ENCODE measurements at places on chromosomes 6 and 20.

- no peak for DNase-seq
Measured at GRCh38 chr6:26022737-26023136, 60.1 kb downstream of the TRIM38 start.

GRCh38 chr6:154732538-154733182 lies 556 bp upstream of the SCAF8 start:
- peak; percentile 76 for DNase-seq

GRCh38 chr6:139146317-139146726 lies 11.4 kb downstream of the HECA start:
- DNase-seq: no peak

- DNase-seq: no peak
Measured at GRCh38 chr6:134757911-134758361, 192.0 kb downstream of the ALDH8A1 start.

- no peak for DNase-seq
Measured at GRCh38 chr6:161152907-161153662, 120.8 kb downstream of the AGPAT4 start.

DNA sequence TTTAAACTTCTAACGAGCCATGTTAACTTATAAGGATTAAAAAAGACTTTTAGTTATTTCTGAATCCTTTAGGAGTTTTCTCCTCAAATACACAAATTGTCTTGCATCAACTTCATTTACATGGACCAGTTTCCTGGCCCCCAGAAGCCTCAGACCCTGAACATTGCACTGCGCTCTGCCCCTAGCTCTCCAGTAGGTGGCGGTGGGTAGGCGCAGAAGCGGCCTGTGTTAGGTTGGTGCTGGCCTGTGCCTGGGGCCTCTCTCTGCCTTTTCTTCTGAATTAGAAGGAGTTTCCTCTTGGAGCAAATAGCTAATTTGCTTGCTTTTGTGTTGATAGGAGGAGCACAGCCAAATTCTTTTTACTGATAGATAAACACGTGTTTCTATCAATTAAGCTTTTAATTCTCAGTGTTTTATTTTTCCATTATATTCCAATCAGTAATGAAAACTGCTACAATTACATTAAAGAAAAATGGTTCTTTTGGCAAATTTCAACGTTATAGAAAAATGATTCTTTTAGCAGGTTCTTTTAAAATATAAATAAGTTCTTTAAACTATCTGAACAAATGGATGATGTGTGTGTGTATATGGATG lies 44.4 kb downstream of the DTD1 start:
- DNase-seq: peak; percentile 53

DNA sequence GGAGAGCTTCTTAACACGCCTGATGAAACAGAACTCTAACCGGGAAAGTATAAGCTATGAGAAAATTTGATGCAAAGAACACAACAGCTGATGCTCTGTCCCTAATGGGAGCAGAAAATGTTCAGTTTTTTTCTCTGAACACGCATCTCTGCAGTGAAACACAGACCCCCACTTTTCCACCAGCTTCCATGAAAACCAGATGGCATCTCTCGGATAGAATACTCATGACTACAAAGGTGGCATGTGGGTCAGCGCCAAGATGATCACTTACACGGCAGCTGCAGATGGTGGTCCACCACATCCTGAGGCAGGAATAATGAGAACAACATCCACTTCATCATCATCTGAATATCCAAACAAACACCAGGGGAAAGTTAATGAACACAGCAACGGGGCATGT lies 85.2 kb upstream of the CNR1 start:
- no peak for DNase-seq

- DNase-seq: peak; percentile 40
Measured at GRCh38 chr6:16901782-16902181, 140.5 kb upstream of the ATXN1 start.

- peak; percentile 49 for DNase-seq
Measured at GRCh38 chr20:7665376-7665775, 274.9 kb downstream of the HAO1 start.

GRCh38 chr20:9838378-9839295 lies at the start of gene PAK5:
Gene PAK5, minus strand, starts transcription at chr20:9839076. Its CDS starts 194,748 bp downstream, at chr20:9644328.
- DNase-seq: peak; percentile 2

- peak; percentile 51 for DNase-seq
Measured at GRCh38 chr20:32470025-32470861, 112.1 kb downstream of the ASXL1 start.

GRCh38 chr20:2515203-2515602 lies 6.5 kb upstream of the ZNF343 start:
- DNase-seq: no peak

DNA sequence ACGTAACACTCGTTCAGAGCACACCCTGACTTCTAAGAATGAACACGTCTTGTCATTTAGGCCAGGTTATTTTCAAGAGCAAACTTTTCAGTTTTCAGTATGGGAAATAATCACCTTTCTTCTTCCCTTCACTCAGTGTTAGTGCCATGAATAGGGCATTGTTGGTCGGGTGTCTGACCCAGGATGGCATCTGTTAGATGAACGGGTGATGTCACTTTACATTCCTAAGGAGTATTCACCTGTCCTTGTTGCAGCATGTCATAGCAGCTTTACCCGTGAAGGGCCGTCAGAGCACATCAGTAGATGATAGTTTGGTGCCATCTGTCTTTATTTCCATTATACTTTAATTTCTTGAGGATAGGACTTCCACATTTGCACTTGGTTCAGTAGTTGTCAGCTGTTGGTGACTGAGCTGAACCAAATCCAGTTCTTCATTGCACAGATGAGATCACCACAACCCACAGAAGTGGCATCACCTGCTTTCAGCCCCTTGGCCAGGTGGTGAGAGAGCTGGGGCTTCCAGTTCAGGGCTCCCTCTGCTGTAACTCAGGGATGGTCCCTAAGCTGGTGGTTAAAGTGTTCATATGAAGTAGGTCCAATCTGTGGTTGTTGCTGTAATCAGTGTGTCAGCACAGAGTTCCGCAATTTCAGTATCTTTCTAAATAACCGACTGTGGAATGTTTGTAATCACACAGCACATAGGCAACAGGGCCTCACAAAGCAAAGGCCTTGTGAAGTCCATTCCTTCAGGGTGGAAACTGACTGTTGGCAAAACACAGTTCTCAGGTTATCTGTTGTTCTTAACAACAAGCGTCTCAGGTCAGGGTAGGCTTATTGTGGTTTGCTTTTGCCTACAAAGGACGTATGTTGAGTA lies 68.2 kb downstream of the FAM120B start:
- DNase-seq: no peak

GRCh38 chr6:142567461-142567860 lies 265.7 kb downstream of the ADGRG6 start:
- DNase-seq: no peak

DNA sequence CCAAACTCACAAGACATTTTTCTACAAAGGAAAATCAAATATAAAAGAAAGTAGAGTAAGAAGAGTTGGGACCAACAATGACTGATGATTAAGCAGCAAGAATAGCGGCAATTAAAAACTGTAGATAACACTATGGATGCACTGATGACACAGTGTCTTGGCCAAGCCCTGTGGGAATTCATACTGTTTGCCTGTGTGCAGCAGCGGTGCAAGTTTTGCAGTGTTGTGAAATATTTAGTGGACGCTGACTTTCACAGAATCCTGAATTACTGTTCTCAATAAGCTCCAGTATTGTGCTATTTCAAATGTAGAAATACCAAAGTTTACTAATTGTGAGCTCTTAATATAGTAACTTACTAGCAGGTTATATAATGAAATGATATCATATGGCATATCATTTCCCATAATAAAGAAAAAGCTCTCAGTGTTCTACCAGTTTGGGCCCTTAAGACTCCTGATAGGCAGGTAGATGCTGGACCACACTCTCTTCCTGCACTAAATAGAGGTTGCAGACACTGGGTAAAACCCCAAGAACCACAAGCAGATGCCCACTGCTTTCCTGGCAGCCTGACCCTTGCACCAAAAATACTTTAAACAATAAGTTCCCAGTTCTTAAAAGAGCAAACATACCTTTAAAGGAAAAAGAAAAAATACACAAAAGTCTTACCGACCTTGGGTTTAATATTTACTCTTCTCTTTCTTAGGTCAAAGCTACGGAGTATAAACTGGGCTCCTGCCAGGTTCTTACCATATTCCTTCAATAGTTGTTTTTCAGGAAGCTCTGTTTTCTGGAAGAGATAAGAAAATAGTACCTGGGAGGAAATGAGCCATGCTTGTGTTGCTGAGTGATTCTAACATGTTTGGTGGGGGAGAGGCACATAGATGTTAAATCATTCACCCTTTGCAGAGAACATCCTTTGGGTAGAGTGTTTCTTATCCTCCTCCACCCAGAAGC lies 41.6 kb downstream of the ANKEF1 start:
- DNase-seq: no peak

DNA sequence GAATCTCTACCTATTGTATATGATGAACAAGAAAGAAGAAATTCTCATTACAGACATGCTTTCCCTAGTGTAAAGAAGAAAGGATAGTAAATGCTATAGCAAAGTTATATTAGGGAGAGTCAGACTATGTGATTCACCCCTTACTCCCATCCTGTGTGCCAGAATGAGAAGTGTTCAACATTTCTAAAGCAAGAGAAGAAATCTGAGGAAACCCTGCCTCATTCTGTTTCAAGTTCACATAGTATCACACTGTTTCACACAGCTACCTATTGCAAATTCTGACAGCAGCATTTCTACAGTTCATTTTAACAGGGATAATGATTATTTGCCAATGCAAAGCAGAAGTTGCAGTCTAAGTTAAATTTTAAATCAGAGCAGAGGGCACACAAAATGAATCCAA lies 267.2 kb upstream of the TCF21 start:
- no peak for DNase-seq

DNA sequence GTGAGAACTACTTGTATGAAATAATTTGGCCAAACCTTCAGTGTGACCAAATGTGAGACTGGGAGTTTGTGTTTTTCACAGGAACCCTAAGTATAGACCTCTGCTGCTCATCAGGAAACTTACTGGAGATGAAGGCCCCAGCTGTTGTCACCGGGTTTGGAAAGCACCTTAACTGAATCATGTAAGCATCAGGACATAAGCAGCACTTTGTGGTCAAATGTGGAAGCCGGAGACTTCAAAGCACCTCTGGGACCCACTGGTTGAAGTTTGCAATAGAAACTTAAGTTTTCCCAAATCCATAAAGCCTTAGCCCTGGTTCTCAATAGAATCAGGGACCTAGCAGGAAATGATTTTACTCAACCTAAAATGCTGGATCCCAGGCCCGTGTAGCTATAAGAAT lies 14.3 kb downstream of the TTPAL start:
- DNase-seq: no peak

DNA sequence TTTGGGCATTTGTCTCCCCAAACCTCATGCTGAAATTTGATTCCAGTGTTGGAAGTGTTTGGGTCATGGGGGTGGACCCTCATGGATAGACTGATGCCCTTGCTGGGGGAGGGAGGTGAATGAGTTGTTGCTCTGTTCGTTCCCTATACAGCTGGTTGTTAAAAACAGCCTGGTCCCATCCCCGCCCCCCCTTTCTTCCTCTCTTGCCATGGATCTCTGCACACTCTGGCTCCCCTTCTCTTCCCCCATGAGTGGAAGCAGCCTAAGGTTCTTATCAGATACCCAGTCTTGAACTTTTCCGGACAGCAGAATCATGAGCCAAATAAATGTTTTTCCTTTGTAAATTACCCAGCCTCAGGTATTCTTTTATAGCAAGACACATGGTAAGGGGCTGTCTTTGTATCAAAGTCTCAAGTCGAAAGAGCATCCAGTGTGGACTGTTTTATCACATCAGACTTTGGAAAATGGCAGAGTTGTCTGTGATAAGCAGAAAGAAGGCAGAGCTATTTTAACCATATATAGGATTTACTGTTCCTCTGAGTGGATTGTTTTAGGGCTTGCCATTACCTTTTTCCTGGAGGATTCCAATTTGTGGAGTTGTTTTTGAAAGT lies 31.2 kb downstream of the SLC9A8 start:
- DNase-seq: no peak

GRCh38 chr20:56411759-56412472 lies at the start of gene CASS4:
Gene CASS4, plus strand, starts transcription at chr20:56412260. Its CDS starts 199 bp downstream, at chr20:56412459.
- peak; percentile 29 for DNase-seq

- DNase-seq: peak; percentile 48
Measured at GRCh38 chr6:46948699-46949098, 27.0 kb upstream of the ADGRF5 start.

- no peak for DNase-seq
Measured at GRCh38 chr6:112286010-112286409, 31.6 kb upstream of the LAMA4 start.

- DNase-seq: no peak
Measured at GRCh38 chr20:47419953-47420514, 63.5 kb upstream of the ZMYND8 start.

GRCh38 chr6:82906951-82907350 lies 158.7 kb downstream of the UBE3D start:
- DNase-seq: no peak

DNA sequence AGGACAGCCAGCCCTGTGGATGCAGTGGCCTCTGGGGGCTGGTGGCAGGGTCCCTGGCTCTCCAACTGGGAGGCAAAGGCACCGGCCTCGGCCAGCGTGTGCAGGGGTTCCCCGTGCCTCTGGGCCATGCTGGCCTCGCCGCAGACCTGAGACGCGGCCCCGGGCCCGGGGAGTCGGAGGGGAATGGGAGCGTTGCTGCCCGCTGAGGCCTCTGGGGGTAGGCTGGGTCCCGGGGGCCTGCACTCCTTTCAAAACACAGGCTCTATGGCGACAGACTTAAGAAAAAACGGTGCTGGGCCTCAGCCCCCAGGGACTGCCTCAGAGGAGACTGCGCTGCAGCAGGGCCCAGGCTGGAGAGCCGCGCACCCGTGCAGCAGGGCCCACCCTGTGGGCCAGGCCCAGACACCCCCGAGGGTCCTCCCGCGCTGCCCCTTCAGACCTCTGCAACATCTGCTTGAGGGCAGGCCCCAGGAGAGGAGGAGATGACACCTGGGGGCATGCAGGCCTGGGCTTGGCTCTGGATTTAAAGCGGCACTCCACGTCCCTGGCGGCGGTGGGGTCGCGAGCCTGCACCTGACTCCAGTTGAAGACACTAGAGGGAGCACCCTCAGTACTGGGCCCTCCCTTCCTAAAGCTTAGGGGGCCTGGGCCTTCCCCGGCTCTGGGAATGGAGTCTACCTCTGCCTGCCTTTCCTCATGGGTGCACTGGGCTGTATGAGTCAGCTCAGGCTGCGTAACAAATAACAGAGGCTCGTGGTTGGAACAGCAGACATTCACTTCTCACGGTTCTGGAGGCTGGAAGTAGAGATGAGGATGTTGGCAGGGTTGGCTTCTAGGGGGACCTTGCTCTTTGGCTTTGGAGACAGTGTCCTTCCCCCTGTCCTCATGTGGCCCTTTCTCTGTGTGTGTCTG lies 117.4 kb upstream of the RPS6KA2 start:
- DNase-seq: no peak

DNA sequence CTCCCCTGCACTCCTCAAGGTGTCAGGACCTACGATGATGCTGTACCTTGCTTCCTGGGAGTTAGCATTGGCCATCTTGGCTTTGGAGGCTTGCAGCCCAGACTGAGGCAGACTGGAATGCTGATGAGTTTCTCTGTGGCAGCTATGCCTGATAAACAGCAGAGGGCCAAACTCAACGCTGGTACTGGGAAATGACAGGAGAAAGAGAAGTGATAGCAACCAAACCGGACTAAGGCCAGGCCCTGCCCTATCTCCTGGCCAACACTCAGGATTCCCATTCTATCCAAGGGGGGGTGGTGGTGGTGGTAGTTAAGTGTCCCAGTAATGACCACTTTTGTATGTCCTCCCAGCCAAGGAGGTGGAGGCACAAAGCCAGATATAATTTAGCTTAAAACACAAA lies 90.0 kb upstream of the DTNBP1 start:
- DNase-seq: no peak

All from skin of body (tissue), 3 donors.